Naive thymus-derived CD8-positive, alpha-beta T cell (primary cell): ENCODE measurements at places on chromosomes 3 and 15.

- no peak for DNase-seq
Observed at GRCh38 chr3:196254376-196255283, 32.9 kb downstream of the PCYT1A start.

DNA sequence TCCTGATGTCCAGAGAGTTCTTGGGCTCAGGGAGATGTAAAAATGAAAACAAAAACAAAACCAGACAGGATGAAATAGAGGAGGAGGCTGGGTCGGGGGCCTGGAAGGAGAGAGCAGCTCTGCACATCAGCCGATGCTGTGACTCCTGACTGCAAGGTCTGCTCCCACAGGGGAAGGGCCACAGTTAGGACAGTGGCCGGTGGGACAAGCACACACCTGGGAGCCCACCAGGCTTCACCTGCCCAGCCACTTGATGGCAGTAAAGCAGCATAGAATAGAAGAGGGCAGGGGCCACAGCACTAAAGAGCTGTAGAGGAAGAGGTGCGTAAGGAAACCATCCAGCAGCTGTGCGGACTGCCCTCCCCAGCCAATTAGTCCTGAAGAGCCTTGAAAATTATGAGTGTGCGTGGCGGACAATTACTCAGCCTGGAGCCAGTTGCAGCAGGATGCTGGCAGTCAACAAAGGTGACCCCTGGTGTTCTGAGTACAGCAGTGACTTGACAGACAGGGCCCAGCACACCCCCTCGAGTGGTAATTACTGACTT is 29.8 kb downstream of the ALS2CL start:
- no peak for DNase-seq

GRCh38 chr3:125436921-125437320 is 61.8 kb upstream of the ZNF148 start:
- DNase-seq: no peak

DNA sequence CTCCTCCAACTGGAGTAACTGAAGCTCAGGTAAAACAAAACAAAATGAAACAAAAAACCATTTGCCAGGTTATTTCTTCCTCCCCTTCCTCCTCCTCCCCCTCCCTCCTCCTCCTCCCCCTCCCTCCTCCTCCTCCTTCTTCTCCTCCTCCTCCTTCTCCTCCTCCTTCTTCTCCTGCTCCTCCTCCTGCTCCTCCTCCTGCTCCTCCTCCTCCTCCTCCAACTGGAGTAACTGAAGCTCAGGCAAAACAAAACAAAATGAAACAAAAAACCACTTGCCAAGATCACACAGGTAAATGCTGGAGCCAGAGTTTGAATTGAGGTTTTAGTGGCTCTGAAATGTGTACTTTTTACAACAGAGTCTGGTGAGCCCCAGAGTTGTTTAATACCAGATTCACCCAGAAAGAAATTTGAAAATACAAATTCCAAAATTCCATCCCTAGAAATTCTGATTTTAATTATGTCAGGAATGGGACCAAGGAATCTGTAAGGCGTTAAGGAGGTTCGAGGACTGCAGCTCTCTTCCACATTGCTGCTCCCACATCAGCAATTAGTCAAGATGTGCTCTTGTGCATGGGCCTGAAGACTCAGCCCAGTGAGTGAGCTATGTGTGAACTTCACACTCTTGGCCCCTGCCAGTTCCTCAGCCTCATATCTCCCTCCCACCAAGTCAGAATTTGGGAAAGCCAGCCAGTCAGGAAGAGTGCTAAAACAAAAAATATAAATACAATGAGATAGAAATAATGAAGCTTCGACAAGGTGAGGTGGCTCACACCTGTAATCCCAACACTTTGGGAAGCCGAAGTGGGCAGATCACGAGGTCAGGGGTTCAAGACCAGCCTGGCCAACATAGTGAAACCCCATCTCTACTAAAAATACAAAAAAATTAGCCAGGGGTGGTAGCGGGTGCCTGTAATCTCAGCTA is 31.6 kb upstream of the ZNF770 start:
- no peak for DNase-seq

DNA sequence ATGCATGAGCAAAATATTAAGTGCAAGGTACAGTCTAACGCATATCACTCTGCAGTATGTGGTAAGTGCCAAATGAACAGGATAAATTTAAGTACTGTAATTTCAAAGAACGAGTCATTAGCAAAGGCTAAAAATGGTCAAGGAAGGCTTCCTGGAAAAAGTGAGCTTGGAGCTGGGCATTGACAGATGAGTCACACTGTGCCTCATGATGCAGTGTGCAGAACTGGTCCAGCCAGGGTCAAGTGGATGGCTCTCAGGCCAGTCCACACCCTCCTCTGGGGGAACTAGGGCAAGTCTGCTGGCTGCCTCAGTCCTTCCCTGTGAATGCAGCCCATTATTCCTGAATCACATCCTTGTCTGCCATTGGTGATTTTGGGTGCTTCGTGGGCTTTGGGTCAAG is 76.3 kb downstream of the CACNA1D start:
- no peak for DNase-seq

GRCh38 chr3:22045882-22046281 is 294.9 kb upstream of the ZNF385D start:
- no peak for DNase-seq

GRCh38 chr3:114666623-114667022 is 372.8 kb downstream of the TIGIT start:
- no peak for DNase-seq

GRCh38 chr3:100737334-100737733 is 28.0 kb downstream of the TFG start:
- peak; percentile 6 for DNase-seq
